ENCODE measurements at places on chromosomes 4 and X.
A peak's percentile ranks its signal among the peaks of the same experiment; 100 is the strongest.

DNA sequence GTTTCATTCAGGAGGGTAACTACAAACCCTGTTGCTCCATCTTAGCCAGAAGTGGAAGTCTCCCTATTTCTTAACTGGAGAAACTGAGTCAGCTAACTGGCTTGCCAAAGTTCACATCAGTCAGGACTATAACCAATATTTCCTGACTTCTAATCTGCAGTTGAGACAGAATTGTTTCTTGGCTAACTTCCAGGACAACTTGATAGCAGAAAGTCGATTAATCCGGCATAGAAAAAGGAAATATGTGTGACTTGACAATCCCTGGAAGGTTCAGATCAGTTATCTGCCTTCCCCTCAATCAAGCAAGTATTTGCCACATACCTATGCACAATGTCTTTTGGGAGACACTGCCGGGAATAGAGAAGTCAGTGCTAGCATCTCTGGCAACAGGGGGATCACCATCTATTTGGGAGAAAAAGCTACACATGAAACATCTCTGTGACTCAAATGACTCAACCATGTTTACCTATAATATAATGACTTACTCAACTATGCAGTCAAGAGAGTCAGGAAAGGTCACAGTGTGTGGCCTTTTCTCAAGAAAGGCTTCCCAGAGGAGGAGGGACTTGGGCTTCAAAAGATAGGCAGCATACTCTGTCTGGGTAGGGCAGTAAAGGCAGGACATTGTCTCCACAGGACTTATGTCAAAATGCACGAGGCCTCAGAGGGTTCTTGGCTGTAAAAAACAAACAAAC is 12.4 kb upstream of the LONRF3 start:
- DNase-seq = no peak

- DNase-seq = no peak
These were observed 645 bp upstream of the RAB28 start for GRCh38 chr4:13484749-13485221.

DNA sequence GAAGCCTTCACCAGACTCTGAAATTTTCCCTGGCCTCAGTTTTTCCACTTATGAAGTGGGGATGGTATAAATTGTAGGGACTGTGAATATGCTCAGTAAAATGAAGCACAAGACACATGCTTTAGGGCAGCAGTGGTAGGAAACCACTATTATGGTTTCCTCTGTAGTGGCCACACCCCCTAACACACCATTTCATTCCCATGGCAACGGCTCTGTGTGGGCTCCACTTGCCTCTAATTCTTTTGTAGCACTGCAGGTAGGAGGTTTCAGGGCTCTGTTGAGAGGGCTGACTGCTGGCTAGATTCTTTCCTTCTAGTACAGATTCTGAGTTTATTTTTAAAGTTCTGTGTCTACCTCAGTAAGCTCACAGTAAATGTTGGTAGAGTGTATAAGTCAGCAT is 3.5 kb upstream of the VMA21 start:
- no peak for DNase-seq

GRCh38 chr4:169314906-169315305 is 44.1 kb upstream of the SH3RF1 start:
- no peak for DNase-seq

GRCh38 chr4:77454858-77455257 is 150.8 kb upstream of the CXCL13 start:
- DNase-seq = no peak

GRCh38 chr4:139606579-139607501 is 50.8 kb upstream of the SETD7 start:
- no peak for DNase-seq

GRCh38 chr4:172787111-172787510 is 381.5 kb upstream of the GALNT7 start:
- DNase-seq = no peak

- no peak for DNase-seq
These were observed 8.7 kb downstream of the P2RY8 start for GRCh38 chrX:1528186-1528883.

DNA sequence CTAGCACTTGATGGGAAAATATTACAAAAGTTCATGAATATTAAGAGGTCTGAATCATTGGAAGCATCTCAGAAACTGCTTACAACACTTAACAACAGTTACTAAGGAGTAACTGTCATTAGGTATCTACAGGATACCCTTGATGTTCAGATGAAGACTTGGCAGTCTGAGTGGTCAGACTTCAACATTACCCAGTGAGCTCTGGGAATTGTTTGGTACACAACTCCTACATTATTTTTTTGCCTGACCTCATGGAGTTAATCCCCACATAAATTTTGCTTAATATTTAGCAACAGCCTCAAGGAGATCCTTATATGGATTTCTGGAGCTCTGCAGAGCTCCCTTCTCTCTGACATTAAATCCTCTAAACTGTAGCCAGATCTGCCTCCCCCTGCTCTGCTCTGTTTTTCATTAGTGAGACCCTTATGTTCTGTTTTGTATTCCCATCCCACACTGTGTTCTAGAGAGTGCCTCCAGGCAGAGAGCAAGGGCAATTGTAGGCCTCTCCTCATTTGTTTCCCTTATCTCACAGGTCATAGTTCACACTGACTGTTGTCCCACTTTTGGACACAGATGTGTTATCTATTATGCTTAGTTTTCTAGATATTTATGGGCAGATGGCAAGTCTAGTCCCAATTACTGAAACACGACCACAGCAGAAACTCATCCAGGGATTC is 368.8 kb downstream of the GASK1B start:
- DNase-seq = no peak

- no peak for DNase-seq
These were observed 268.7 kb downstream of the SLC39A8 start for GRCh38 chr4:102076622-102077021.

- DNase-seq = no peak
These were observed 453.6 kb downstream of the CENPC start for GRCh38 chr4:67091673-67092072.

GRCh38 chr4:13920111-13920875 is 292.8 kb upstream of the BOD1L1 start:
- no peak for DNase-seq

GRCh38 chrX:115957862-115958490 is 212.6 kb upstream of the AGTR2 start:
- no peak for DNase-seq

- no peak for DNase-seq
These were observed 26.7 kb downstream of the FAM156B start for GRCh38 chrX:52923781-52924241.

GRCh38 chr4:56656346-56656643 is 24.8 kb downstream of the HOPX start:
- DNase-seq = peak; percentile 48

- no peak for DNase-seq
These were observed 34.1 kb upstream of the AFF2 start for GRCh38 chrX:148466292-148466691.

GRCh38 chr4:109083911-109084310 is 218.5 kb downstream of the COL25A1 start:
- no peak for DNase-seq

DNA sequence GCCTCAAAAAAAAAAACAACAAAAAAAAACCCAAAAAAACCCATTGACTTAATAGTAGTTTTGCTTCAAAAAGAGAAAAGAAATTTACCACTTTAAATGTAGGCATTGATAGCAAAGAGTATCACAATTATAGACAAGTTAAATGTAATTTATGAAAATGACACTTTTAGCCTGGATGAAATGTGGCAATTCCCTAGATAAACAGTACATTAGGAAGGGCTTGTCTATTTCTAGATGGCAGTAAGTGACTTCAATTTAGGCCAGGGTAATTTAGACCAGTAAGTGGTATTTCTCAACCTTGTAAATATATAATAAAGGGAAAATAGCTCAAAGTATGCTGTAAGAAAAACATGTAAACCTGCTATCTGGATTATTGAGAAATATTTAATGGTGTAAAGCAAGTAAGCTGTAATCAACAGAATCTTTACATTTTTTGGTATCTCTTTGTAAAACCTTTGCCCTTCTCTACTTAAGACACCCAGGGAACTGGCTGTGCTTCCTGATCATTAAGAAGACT is 103.7 kb upstream of the RAPGEF2 start:
- no peak for DNase-seq

DNA sequence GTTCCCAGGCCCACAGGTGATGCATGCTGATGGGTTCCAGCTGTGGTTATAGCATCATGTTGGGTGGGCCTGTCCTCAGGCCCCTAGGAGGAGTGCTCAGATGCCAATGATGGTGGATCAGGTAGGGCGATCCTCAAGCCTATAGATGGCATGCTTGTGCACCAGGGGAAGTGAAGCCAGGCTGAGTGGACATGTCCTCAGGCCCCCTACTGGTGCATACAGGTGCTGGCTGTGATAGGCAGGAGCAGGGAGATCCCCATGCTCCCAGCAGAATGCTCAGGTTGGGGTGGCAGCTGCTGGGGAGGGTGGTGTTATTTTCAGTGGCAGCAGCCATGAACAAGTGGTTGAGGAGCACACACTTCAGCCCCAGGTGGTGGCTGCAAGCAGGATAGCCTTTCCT is 96.0 kb downstream of the SMARCA1 start:
- DNase-seq = no peak

DNA sequence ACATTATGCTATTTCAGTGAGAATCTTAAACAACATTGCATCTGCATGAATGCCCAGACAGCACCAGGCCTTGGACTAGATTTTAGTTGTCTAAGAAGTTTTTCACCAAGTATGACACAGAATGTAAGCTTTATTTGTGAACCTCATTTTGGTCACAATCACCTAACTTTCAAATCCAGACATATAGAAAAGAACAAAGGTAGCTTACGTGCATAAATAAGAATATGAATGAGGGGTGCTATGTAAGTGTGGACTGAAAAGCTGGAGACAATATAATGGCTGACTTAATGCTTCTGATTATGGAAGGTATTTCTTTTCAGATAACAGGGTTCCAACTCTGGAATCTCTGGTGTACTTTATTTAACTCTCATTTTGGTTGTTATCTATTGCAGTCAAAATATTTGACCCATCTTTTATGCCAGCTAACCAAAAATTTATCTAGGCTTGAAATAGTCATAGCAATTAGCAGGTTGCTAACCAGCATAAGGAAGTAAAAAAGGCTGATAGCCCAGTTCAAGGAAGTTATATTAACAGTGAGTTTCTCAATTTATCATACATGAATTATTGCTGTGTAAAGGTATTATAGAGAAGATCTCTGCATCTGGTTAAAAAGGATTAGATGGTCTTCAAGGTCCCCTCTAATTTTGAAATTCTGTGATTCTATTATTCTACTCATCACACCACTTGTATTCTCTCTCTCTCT is 36.5 kb downstream of the SLC7A11 start:
- no peak for DNase-seq
